Stimulated activated CD8-positive, alpha-beta memory T cell treated with anti-CD3 and anti-CD28 coated beads, Interleukin-2, amount 100 ng/mL, for 1 hour (primary cell): ENCODE measurements at places on chromosomes 3 and 15.

GRCh38 chr15:69815793-69816192 lies 281.9 kb downstream of the TLE3 start:
- no peak for DNase-seq

DNA sequence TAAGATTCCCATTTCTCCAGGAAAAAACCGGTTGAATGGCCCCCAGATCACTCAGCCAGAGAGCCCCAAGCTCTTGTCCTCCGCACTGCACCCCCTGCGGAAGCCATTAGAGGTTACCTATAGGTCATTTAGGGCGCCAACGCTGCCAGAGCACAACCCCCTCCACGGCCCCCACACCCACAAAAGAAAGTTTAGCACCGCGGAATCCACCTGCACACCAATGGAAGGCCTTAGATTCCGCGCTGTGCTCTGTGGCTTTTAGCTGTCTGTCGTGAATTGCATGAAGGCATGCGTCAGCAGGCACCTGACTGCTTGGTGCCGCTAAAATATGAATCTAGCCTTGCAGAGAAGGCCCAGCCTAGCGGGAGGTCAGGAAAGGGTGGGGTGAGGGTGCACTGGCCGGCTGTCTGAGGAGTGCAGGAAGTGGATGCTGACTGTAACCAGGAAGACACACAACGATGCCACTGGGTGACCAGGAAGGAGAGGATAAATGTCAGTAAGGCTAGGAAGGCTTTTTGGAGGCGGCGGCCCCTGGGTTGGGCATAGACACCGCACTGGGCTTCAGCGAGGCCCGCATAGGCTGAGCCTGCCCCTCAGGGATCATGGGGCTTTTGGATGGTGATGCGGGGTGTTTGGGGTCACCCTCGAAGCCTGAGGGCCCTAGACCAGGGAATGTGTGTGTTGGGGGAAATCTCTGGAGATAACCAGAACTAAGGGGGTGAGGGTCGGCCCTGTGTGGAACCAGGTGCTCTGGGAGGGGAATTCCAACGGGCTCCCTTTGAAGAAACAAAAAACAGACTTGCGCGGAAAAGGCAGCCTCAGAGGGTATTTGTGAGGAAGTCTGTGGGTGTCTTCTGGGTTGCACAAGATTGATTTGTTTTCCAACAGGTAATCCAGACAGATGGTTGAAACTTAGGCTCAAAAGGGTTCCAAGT lies 976 bp upstream of the NUP210 start:
- DNase-seq = peak; percentile 51

- DNase-seq = no peak
These were observed 32.2 kb upstream of the PTPN23 start for GRCh38 chr3:47348411-47349154.

DNA sequence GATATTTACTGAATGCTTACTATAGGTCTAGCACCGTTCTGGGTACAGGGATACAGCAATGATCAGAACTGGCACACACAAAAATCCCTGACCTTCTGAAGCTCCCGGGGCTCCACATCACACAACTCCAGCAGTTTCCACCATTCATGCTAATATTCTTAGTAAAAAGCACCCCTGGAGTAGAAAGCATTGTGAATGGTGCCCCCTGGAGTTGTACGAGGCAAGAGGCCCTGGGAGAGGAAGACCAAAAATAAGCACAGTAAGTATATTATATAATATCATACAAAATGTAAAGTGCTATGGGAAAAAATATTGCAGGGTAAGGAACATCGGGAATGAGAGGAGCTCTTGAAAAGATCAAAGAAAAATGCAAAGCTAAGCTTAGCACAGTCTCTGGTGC lies 790 bp upstream of the SRGAP3 start:
- no peak for DNase-seq

DNA sequence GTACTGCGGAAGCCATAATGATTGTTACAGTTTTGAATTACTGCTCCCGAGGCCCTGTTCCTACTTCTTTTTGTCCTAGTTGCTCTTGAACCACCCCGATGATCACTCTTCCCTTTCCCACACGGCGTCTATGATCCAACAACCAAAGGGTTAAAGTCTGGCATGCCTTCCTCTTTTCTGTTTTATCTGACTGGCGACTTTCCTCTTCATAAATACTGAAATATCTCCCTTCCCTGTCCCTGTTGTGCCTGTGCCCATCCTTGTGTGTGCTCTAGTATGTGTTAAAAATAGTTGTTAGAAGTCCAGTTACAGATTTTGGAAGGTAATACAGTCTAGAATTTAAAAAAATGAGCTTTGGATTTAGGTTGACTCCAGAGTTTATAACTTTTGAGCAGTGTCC lies 83.6 kb downstream of the AKAP13 start:
- DNase-seq = no peak

DNA sequence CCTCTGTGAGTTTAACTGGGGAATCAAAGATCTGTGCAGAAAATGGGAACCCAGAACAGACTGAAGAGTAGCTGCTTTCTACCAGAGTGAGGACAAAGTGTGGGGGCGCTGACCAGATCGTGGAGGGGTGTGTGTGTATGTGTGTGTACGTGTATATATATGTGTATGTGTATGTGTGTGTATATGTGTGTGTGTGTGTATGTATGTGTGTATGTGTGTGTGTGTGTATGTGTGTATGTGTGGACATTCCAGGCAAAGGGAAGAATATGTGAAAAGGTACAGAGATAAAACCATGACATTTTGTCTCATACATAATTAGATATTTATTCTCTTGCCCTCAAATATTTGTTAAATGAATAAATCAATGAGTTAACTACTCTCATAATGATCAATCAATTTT lies 54.9 kb upstream of the DPPA4 start:
- no peak for DNase-seq

- DNase-seq = no peak
These were observed 113.6 kb upstream of the MDFIC2 start for GRCh38 chr3:70426071-70426470.

GRCh38 chr3:27607370-27607769 lies 114.8 kb downstream of the EOMES start:
- no peak for DNase-seq

GRCh38 chr3:99286266-99286845 lies 352.0 kb upstream of the COL8A1 start:
- no peak for DNase-seq

DNA sequence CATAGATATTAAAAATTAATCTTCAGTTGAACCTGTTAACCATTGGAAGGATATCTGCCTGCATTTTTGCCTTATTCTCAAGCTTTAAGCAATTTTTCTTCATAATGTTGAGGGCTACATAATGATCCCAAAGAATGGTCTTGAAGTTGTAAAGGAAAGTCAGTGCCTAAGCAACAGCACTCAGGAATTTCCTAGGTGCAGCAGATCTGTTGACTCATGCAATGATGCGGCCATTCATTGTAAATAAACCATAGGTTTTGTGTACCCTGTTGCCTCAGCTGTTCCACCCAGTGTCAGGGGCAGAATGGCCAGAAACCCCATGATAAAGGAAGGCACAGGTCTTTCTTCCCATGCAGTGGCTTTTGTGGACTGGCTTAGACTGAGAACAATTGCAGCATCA lies 78.4 kb upstream of the TRIM42 start:
- no peak for DNase-seq
